NCI-H460 (cell line): ENCODE measurements at places on chromosomes 13 and 19.

DNA sequence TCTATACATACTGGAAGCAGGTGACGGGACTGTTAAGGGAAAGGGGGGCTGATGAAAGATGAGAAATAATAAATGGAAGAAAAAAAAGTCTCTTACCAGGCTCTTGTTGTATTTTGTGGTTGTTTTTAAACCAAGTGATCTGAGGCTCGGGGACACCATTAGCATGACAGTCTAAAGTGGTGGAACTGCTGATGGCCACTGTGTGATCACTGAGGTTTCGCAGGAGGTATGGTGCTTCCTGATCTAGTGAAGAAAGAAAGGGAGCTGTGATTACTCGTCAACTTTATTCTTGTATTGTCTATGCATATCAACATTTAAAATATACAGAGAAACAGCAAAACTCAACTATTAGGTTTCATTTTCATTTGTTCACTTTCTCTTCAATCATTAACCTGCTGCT is 110.1 kb downstream of the FLT1 start:
- DNase-seq, result no peak

DNA sequence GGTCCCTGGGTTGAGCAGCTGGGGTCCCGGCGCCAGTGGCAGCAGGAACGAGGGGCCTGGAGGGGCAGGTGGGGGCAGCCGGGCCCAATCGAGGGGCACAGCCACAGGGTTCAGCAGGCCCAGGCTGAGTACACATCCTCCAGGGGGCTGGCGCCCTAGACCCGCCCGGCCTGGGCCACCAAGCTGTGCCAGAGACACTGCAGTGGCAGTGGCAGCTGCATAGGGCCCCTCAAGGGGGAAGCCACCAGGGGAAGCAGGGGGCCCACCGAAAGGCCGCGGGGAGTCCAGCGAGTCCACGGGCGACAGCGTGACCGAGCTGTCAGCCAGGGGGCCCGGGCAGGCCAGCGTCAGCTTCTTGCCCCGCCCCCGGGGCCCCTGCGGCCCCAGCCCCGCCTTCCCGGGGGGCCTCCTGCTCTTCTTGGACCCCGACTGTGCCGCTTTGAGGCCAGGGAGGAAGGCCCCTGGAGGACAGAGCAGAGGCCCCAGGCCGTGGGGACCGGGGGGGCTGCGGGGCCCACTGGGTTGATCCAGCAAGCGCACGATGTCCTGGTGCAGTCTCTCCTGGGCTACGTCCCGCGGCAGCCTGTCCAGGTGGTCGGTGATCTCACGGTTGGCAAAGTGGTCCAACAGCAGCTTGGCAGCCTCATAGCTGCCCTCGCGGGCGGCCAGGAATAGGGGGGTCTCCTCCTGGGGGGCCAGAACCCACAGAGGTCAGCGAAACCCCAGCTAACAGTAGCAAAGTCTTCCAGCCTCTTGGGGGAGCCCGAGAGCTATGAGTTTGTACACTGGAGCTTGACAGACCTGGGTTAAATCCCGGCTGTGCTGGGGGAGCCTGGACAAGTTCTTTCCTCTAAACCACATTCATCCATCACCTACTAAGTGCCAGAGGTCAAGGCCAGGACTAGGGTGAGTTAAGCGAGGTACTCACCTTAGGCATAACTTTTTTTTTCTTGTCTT is 39.5 kb downstream of the NOTCH3 start:
- peak; percentile 32 for DNase-seq

- no peak for DNase-seq
Measured at GRCh38 chr19:3094601-3095440, 659 bp downstream of the GNA11 start.

DNA sequence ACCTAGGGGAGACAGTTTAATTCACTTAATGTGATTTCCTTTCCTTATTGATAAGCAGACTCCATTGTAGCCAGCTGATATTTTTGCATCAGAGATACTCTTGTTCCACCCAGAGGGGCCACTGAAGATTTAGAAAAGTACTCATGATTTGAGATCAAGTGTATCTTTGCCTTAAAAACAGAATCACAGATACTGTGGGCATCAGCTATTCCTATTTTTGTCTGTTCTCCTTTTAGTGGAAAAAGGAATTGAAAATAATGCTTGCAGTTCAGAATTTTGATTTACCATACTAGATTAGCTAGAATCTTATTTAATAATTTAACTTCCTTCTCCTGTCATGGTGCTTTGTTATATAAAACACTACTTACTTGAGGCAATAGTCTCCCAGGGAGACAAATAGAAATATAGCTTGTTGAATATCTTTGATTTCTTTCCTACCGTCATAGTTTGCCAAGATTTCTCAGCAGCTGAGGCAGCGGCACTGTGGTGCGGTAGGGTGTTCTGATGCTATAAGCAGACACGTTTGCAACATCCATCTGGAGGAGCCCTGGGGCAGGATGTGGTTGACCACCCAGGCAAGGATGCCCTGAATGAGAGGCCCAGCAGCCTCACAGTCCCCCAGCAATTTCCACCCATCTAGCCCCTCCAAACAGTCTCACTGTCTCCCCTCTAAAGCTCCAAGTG is 47.0 kb upstream of the RAP2A start:
- DNase-seq, result no peak

DNA sequence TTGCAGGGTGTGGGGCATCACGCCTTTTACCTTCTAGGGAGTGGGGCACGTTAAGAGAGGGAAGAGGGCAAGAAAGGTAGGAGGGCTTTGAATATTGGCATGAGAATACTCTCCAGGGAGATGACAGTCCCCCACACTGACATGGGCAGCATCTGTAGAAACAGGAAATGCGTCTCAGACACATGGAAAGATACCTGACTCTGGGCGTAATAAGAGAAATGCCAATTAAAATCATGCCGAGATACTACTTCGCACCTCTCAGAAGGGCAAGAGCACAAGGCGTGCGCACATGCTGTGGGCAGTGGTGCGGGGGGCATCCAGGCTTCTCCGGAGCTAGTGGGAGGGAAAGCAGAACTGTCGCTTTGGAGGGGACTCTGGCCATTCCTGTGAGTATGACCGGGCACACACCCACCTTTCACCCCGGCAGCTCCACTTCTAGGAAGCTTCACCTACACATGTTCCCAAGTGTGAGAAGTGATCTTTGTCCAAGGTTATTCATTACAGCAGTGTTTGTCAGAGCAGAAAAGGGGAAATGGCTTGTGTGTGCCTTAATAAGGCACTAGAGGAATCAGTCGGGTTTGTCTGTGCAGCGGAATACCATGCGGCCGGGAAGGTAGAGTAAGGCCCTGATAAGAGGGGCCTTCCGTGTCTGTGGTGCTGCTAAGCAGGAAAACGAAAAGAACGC is 99.5 kb downstream of the SIPA1L3 start:
- no peak for DNase-seq

GRCh38 chr13:88235441-88235840 is 564.3 kb downstream of the SLITRK5 start:
- no peak for DNase-seq

DNA sequence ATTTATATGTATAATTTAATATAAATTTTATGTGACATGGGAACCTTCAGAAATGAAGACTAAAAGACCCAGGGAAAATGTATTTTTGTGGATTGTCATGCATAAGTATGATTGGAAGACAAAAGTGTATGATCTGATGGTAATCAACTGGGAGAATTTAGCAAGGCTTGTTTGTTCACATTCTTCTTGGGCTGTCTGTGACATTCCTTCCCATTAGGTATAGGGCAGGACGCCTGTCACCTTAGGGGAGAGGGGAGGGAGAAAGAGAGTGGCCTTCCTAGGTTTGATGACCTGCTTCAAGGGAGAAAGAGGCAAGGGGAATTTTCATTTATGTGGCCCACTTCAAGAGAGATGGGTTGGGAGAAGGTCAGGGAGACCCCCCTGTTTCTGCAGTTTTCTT is 22.4 kb downstream of the PIBF1 start:
- DNase-seq, result no peak

DNA sequence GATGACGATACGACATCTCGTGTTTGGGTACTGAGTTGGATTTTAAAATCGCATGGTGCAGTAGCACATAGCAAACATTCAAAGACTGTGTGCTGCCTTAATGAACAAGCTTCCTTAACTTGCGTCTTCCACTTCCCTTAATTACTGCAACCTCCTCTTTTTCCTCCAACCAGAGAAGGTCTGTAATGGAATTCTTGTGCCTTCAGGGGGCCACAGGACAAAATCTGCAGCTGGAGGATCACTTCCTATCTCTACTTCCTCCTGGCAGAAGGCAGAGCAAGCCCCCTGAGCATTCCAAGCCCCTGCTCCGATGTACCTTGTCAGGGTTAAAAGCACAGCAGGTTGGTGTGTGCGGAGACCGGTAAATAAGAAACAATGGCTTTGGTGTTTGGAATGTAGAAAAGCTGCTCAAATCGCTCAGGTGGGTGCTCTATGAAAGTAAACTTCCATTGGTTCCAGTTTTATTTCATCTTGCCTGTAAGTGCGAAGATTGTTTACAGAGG is 151.3 kb upstream of the UQCRFS1 start:
- DNase-seq, result no peak

DNA sequence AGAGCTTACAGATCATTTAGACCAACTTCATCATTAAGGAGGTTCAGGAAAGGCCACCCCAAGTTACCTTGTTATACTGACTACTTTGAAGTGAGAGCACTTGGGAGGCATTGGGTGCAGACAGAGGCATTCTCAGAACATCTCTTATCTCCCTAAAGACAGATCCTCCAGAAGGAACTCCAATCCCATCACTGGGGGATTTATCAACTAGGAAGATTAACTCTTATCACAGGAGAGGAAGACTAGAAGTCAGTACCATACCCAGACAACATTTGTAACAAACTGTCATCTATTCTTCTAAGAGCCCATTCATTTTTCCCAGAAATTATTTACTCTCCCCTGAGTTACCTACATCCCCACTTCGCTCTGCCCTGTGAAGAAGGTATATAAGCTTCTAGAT is 5.8 kb upstream of the RFXAP start:
- no peak for DNase-seq

DNA sequence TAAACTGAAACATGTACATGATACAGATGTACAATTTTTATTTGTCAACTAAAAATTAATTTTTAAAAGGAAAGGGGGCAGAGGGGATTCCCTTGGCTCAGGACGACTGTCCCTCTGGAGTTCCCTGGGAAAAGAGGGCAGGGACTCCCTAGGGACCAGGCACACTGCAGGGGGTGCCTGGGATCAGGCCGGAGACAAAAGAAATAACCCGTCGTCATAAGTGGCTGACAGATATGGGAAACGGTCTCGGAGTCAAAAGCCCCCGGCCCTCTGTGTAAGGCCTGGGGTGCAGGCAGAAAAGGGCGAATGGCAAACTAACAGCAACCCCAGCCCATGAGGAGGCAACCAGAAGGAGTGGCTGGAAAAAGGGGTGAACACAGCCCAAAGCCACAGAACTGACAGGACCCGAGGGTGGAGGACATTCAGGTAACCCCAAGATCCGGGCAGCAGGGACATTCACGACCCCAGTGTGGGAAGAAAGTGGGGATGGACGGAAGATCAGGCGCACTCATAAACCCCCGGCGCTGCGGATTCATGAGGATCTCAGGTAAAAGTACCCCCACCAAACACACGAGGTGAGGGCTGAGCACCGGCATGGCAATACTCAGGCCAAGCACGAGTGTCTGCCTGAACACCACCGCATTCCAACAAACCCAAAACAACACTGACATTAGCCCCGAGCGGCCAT is 6.7 kb downstream of the MLLT1 start:
- no peak for DNase-seq

DNA sequence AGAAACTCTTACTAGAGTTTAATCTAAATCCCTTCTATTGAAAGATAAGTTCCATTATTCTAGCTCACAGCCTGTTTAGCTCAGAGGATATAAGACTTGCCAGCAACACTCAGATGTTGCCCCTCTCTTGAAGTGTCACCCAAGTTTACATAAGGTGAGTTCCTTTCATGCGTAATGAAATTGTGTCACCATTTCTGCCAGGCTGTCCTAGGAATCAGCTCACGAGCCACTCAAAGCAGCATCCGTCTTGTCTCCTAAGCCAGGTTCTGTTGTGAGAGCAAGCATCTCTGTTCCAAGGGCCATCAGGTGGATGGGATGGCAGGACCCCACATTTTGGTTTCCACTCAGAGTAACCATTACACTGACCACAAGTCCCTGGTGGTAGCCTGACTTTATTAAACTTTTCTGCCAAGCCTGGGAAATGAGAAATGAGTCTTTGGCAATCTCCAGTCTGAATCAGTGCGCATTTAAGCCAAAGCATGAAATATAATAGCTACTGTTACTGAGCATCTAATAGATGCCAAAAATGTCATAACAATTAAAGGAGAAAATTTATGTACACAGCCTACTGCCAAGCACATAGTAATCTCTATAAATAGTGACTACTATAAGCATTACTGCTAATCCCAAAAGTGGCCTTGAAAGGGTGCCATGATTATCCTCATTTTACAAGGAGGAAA is 179.6 kb upstream of the MIR17HG start:
- no peak for DNase-seq

DNA sequence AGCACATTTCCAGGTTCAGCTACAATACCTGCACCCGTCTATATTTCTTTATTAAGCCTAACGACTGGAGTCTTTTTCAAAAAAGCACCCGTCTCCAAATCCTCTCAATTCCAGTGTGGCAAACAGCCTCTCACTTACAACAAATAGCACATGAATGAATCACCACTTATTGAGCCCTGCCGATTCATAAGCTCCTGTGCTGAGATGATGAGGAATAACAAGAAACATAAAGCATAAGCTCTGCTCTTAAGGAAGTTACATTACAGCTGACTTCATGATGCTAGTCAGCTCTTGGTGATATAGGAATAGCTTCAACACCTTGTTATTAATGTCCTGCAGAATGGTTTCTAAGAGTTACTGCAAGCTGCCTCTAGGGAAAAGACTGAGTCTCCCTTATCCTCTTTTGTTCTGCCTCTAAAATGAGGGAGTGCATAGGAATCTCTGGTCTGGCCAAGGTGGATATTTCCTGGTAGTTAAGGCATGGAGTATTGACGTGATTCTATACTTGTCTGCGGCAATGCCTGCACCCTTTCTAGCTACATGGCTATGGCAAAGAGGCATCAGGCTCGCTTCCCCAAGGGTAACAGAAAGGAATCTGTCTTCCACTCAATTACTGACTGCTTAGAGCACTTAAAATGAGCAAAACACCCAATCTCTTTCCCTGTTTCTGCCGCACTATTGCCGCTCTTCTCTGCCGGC is 195.7 kb downstream of the KLF12 start:
- no peak for DNase-seq

DNA sequence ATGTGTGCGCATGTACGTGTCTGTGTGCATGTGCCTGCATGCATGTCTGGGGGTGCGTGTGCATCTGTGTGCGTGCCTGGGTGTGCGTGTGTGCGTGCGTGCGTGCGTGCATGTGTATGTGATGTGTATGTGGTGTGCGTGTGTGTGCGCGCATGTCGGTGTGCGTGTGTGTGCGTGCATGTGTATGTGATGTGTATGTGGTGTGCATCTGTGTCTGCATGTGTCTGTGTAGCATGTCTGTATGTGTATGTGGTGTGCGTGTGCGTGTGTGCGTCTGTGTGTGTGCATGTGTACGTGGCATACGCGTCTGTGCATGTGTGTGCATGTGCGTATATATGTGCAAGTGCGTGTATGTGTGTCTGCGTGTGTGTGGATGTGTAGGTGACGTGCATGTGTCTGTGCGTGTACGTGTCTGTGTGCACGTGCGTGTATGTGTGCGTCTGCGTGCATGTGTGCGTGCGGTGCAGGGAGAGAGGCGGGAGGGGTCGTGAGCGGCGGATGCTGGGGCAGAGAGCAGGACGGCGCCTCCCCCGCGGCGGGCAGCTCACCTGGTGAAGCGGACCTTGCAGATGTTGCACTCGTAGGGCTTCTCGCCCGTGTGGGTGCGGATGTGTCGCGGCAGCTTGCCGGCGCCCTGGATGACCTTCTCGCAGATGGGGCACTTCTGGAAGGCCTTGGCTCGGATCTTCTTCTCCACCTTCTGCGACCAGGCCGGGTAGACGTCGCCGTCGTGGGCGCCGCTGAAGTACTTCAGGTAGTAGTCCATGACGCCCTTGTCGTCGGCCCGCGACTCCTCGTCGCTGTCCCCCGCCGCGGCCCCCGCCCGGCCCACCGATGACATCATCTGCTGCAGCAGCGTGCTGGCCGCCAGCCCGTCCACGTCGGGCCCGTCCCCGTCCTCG is 13.0 kb downstream of the ZBTB7A start:
- DNase-seq, result no peak
